ENCODE measurements at places on chromosomes 1 and 21.

GRCh38 chr1:207882692-207883091, 28.2 kb downstream of the CD34 start:
- DNase-seq = no peak

DNA sequence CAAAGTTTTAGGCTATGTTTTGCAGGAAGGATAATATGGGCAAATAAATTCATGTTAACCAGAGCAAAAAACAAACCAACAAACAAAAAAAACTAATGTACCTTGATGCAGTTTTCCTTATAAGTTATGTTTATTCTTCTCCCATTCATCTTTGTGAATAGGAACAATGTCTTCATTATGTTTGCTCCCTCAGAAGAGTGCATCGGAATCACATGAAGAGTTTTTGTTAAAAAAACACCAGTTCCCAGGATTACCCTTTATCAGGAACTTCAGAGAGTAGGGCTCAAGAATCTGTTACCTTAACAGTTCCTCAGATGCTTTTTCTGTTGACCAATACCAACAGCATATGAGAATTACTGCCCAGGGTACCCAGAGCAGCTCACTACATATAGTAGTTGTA, 14.6 kb upstream of the PRRC2C start:
- DNase-seq = no peak

DNA sequence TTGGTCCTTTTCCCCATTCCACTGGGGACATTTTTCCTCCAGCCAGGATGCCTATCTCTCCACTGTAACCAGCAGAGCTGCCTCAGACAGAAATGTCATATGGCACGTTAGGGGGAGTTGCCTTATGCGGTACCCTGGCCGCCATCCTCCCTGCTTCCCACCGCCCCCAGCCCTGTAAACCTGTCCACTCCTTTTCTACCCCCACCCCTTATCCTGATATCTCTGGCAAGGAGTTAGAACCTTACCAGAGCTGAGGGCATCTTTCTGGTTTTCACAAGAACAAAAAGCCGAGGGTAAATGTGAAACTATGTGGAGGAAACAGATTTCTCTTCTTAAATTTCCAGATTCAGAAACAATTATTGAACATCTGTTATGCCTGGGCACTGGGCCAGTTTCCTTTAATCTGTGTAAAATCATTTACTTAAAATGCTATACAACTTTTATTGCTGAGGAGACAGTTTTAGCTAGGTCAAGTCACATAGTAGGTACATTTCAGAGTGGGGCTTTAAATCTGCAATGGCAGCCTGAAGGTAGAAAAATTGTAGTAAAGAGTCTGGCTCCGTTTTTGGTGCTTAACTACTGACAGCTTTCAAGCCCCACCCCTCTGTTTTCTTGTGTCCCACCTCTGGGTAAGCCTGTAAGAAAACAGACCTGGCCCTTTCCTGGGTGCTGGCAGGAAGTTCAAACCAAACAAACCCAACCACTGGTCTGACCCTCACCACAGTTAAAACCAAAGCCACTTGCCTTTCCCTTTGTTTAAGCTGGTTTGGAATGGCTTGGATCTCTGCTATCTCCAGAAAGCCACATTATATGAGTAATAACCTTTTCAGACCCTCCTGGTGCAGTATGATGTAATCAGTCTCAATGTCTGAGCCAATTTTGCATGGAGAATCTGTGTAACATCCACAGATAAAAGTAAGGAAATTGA, 319.0 kb downstream of the HHAT start:
- DNase-seq = peak; percentile 84

DNA sequence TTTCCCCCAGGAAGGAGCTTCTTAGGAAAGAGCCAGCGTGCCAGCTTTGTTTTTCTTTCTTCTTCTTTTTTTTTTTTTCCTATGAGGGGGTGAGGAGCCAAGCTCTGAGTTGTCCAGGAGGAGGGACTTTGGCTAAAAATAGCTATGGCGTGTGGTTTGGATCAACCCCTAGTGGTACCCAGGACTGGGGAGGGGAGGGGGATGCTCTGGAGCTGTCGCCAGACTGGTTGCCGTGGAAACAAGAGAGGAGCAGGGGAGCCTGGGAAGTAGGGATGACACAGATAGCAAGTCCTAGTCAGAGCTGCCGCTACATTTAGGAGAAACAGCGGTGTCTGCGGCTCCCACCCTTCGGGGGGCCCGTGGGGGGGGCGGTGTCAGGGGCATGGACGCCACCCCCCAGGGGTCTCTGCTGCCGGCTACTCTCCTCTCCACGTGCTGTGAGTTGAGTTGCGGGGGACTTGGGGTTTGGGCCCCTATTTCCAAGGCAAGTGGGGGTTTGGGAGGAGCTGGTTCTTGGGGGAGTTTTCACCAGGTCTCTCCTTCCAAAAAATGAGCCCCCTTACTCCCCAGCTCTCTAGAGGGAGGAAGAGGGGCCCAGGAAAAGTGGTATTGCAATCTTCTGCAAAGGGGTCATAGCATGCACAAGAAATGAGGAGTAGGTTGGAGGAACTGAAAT, at the start of gene KCNJ9:
TSS of gene KCNJ9 (plus strand) at position 278 of the 676 bp plus-strand sequence. CDS start 2,493 bp downstream, outside the sequence.
- peak; percentile 20 for DNase-seq

GRCh38 chr1:45516465-45516864, 5.2 kb downstream of the PRDX1 start:
- no peak for DNase-seq

DNA sequence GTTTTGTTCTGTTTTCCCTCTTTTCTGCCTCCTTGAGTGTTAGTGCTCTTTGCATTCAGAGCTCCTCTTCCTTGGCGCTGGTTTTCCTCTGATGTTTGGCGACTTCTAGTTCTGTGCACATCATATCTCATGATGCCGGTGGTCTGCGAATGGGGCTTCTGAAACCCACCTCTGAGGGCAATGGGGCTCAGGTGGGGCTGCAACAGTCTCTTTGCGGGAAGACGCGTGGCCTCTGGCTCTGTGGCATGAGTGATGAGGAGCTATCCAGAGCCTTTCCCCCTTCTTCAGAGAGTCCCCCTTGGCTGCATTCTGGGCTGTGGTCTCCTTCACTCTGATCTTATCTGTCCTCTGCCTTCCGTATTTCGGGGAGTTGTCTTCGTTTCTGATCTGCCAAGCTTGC, 39.0 kb downstream of the TNFRSF8 start:
- no peak for DNase-seq

DNA sequence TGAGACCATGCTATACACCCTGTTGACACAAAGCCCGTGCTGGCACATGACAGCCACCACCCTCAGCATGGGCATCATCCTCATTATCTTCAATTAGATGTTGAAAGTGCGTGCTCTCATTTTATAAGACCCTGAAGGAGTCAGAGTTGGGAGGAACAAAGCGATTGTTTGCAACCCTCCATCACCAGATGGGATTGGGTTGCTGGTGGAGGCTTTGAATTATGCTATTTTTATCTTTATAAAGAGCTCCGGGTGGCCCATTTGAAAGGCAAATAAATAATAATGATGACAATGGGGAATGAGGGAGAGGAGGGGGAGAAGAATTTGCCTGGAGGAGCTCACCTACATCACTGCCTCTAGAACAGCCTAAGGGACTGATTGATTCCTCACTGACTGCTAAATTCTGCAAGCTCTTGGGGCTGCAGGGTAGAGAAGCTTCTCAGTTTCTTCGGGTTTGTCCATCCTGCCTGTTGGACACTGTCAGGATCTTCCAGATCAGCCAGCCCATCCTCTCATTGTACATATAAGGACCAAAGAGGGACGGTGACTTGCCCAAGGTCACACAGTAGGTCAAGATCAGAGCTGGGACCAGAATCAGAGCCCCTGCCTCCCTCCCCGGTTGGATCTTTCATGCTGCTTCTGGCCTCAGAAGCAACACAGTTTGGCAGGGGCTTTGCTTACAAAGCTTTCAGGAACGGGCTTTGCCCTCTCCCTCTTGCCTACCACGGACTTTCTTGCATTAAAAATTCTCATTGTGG, 130.9 kb upstream of the ZBTB40 start:
- no peak for DNase-seq

DNA sequence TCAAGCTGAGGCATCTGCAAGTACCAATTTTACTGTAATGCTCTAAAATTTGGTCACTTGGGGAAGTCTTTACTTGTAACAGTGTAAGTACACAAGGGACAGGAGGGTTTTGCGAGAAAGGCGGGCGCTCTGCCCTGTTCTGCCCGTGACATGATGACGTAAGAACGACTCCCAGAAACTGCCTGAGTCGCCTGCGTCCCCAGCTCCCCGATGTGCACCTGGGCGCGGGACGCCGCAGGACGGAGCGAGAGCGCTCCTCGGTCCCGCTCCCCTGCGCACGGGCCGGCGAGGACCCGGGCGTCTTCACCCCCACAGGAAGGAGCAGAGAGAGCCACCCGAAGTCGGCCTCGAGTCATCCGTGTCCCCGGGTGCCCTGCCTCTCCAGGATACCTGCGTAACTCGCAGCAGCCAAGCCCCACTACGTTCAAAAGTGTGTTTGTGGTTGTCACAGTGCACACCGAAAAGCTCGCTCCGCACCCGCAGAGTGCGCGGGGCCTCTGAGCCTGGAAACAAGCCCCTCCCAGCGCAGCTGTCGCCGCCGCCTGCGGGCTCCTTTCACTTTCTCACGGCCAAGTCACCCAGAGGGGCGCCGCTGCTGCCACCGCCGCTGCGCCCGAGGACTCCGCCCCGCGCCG, 3.3 kb upstream of the ZBTB18 start:
- peak; percentile 76 for DNase-seq

DNA sequence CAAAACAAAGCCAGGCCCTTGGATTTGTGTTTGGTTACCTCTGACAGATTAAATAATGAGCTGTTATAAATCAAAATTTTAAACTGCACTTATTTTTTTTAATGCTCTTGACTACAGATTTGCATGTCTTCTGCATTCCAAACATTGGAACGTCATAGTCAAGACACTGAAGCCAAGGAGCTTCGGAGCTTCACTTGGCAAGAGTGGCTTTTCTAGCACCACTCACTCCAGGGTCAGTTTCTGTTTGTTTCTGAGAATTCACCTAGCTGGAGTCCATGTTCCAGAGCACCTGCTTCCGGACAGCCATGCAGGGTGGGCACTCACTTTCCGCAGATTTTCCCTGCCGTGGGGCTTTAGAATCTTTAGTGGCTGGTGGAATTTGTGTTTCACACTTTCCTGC, 202.9 kb downstream of the ZP4 start:
- peak; percentile 15 for DNase-seq

DNA sequence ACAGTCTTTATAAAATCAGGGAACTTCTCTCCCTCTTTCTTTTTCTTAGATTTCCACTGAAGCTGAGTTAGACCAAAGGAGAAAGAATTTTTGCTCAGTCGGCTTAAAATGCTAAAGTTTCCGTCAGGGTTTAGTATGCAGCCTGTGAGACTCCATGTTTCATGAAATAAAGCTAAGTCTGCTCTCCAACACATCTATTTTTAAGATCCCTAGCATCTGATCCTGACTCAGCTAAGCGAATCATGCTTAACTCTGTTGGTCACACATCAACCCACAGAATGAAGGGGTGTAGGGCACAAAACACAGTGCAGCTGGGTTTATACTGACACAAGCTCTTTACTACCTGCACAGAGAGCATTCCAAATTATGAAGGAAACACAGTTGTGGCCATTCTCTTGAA, 102.4 kb upstream of the ZNF281 start:
- DNase-seq = peak; percentile 75

DNA sequence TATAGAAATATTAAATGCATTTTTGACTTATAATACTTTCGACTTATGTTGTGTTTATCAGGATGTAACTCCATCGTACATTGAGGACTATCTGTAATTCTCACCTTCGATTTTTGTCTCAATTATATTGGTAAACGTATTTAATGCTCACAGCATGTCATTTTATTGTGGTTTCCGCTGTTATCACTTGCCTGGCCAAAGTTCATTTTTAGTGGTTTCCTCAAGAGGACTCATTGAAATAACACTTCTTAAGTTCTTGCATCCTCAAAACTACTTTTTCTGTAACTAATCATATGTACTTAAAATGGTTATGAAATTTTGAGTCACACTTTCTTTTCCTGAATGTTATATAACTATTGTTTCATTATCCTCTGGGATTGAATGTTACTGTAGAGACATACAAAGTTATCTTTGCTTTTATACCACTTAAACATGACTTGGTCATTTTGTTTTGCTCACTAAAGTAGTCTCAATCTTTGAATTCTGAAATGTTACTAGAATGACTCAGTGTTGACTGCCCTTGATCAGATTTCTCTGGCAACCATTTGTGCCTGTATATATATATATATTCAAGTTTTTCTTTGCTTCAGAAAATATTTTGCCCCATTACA, 289.6 kb upstream of the PROX1 start:
- DNase-seq = no peak

GRCh38 chr1:168032029-168032428, 95.2 kb upstream of the MPC2 start:
- DNase-seq = no peak

DNA sequence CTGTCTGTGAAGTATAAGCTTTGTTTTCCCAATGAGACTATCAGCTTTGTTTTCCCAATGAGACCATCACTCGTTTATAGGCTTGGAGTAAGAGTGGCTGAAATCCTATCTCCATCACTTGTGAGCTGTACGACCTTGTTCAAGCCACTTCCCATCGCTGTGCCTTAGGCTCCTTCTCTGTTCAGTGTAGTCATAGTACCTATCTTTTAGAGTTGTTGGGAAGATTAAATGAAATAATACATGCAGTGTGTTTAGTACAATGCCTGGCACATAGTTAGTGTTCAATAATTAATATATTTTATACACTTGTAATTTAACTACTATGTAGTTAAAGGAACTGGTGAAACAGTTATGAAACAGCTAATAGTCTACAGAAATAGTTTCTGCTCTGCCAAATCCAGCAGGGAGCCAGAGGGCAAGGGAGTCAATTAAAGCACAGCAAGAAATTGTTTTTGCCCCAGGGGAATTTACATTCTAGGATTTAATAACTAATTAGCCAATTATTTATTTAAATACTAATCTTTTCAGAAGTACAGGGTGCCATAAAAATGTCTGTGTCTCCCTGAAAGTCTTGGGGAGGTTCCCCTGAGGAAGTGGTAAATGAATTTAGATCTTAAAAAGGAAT, 139.3 kb upstream of the HMCN1 start:
- no peak for DNase-seq

GRCh38 chr1:1997576-1997975, 6.0 kb downstream of the CFAP74 start:
- DNase-seq = no peak

- peak; percentile 66 for DNase-seq
Measured at GRCh38 chr1:199404191-199404590, 623.3 kb upstream of the NR5A2 start.

DNA sequence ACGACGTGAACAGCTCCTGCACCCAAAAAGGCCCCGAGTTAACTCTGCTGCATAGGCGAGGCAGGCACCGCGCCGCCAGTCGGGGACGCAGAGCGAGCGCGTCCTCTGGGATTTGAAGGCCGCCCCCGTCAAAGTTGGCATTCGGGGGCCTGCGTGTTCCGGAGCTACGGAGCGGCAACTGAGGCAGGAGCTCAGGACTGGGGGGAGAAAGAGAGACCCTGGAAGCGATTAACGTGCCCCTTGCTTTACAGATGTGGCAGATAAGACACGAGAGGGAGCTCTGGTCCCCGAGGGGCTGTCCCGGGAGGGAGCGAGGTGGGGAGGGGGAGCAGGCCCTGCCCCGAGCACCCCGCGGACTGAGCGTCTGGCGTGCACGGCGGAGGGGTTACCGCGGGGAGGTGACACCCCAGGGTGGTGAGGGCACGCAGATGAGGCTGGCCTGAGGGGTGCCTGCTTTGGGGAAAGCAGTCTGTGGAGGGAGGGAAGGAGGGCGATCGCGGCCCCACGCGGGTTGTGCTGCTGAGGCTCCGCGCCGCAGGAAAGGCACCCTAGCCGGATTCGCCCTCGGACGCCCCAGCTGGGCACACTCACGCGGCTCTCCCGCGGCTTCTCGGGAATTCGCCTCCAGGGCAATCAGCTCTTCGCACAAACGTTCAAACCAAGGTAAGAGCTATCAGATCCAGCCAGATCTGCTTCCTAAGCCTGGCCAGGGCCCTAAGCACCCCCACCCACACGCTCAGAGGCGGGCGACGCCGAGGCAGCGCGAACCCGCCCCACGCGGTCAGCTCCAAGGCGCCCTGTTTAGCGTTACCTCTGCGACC, 26.5 kb downstream of the ACTA1 start:
- DNase-seq = no peak

Data from M059J (cell line).